ENCODE measurements at places on chromosomes 4 and X.

DNA sequence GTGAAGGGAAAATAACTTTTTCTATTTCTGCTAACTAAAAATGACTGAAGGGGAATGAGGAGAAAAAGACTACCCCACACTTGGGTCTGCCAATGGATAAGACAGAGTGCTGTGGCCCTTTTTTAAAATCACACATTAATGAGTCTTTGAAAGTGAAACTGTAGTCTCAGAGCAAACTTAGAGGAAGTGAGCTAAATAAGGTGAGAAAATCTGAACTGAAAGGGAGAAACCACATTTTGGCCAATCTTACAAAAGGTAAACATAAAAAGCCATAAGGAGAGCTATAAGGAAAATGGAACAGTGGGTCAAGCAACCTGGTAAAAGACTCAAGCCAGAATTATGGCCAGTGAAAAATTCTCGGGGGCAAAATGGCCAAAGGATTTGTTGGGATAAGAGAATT, 755.1 kb upstream of the IGFBP7 start:
- no peak for DNase-seq

- no peak for DNase-seq
These were observed 29.8 kb upstream of the TEX13C start for GRCh38 chrX:125289920-125290319.

- no peak for DNase-seq
These were observed 47.7 kb upstream of the CXCL8 start for GRCh38 chr4:73692701-73693100.

DNA sequence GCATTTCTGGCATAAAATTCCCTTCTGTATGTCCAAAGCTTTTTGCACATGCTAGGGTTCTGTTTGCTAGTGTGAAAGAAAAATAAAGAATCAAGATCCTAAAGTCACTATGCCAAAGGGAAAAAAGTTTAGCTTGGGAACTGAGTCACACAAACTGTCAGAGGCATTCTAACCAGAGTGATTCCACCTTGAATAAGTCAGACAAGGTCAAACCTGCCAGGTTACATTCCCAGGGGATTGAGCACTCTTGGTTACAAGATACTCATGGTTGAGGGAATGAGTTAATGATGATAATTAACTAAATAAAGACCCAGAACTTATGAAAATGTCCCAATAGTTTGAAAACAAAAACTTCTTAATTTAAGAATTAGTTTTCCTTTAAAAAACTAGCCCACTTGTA, 13.7 kb upstream of the UGT2B17 start:
- no peak for DNase-seq

DNA sequence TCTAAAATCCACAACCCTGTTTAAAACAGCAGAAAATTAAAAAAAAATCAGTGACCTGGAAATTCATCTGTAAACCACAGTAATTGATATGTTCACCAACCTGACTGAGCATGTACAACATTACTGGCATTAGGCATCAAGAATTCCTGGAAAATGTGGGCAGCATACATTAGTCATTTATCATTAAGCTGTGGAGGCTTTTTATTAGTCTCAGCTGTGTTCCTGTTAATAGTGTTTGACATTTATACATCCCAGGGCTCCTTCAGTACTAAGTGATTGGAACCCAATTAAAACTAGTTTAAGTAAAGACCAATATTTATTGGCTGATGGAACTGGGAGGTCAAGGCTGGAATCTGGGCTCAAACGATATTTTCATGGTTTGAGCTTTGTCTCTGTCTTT, 227.3 kb upstream of the GIMD1 start:
- no peak for DNase-seq

GRCh38 chr4:55358668-55359067, 12.6 kb downstream of the SRD5A3 start:
- no peak for DNase-seq

DNA sequence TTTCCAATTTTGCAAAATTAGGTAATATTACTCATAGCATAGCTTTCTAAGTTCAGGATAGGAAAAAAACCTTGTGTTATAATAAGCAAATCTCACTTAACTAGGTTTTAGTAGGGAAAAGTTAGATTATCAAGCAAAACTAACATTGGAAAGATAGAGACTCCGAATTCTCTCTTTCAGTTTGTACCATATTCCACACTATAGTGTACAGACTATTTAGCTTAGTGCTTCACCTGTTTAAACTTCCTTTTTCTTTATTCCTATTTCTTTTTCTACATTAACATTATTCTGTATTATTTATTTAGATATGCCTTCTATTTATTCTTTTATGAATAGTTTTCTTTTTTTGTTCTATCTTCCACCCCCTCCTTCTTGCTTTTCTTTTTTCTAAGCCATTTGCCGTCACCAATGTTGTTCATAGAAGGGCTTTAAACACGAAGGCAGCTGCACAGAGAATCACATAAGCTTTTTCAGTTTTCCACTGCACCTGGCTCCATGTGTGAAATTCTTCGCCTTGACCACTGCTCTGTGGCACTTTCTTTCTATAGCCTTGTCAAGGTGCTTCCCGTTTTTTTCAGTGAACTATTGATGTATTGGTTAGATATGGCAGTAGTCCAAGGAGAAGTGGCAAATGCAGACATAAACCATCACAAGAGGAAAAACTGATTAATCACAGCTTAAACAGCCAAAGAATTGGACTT, 8.5 kb downstream of the PCDH10 start:
- DNase-seq: no peak

DNA sequence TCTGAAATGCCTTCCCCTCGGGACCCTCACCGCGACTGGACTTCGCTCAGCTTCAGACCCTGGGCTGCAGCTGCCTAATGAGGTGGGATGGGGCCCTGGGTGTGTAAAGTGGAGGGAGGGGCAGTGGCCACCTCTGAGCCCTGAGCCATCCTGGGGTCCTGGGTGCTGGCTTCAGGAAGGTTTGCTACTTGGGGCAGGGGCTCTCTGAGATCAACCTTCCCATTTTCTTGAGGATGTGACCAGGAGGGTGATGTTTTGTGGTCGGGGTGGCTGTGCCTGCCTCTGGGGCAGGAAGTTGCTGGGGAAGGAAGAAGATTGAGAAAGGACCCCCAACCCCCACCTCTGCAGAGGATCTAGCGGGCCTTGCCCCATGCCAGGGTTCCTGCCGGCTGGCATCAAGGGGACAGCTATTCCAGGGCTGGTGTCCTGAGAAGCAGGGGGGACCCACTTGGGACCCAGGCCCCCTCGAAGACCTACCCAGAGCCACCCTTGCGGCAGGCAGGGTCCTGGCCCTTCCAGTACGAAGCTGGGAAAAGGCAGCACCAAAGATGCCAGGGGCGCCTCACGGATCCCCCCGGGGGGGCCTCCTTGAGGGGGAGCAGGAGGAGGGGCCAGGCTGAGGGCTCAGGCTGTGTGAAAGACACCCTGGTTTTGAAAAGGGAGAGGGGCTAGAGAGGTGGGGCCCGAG, 6.5 kb downstream of the SH3BP2 start:
- DNase-seq: no peak

DNA sequence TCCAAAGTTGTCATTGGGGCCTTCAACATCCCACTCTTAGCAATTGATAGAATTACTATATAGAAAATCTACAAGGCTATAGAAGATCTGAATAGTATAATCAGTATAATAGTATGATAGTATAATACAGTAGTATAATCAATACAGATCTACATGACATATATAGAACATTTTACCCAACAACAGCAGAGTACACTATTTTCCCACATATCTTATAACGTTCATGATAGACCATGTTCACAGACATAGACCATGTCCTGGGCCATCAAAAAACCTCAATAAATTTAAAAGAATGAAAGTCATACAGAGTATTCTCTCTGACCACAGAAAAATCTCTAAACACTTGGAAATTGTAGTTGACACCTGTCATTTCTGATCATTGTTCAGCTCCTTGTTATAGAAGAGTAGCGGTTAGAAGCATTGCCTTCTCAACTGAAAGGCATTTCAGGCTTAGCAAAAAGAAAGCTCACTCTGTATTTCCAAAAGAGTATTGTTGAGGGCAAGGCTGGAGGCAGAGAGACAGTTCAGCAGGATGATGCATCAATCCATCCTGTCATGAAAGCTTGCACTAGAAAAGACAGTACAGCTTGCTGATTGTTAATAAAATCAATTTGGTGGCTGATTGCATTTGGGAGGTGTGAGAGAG, 38.8 kb upstream of the ARMCX5 start:
- no peak for DNase-seq

GRCh38 chr4:185532795-185533324, 2.4 kb downstream of the PDLIM3 start:
- no peak for DNase-seq

- no peak for DNase-seq
These were observed 817.2 kb downstream of the GLUD2 start for GRCh38 chrX:121864561-121864960.

DNA sequence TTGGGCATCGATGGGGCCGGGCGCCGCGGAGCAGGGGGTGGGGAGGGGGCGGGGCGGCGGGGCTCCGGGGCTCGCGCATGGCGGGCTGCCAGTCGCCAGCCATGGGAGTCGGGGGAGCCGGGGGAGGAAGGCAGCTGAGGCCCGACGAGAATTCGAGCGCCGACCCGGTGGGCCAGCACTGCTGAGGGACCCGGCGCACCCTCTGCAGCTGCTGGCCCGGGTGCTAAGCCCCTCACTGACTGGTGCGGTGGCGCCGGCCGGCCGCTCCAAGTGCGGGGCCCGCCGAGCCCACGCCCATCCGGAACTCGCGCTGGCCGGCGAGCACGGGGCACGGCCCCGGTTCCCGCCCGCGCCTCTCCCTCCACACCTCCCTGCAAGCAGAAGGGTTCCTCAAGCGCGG, 49.4 kb downstream of the GSX2 start:
- no peak for DNase-seq

DNA sequence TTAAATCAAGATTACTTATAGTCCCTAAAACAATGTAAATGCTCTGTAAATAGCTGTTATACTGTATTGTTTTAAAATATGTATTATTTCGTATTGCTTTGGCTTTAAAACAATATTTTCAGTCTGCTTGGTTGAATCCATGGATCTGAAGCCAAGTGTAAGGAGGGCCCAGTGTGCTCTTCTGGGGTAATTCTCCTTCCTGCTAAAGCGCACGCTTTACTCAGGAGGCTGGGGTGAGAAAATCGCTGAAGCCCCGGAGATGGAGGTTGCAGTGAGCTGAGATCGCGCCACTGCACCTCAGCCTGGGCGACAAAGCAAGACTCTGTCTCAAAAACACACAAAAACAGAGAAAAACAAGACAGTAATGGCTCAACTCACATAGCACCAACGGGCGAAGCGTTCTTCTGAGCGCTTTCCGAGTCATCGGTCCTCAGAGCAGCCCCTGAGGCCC, 391 bp upstream of the IDUA start:
- no peak for DNase-seq

DNA sequence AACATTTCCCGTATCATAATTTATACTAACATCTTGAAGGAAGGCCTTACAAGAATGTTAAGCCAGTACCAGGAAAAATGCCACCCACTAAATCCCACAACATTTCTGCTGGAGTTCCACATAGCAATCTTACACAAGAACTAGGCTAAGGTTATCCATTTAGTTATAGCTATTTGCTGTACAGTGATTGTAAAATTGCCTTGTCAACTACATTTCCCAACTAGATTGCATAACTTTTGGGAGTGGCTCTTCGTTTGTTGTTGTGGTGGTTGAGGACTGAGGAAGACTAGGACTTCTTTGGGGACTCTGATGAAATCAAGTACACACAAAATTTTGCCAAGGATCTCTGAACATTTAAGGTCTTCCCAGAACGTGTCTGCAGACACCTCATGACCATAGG, 8.0 kb downstream of the IBSP start:
- DNase-seq: no peak
